ENCODE measurements at places on chromosomes 1 and 21.

DNA sequence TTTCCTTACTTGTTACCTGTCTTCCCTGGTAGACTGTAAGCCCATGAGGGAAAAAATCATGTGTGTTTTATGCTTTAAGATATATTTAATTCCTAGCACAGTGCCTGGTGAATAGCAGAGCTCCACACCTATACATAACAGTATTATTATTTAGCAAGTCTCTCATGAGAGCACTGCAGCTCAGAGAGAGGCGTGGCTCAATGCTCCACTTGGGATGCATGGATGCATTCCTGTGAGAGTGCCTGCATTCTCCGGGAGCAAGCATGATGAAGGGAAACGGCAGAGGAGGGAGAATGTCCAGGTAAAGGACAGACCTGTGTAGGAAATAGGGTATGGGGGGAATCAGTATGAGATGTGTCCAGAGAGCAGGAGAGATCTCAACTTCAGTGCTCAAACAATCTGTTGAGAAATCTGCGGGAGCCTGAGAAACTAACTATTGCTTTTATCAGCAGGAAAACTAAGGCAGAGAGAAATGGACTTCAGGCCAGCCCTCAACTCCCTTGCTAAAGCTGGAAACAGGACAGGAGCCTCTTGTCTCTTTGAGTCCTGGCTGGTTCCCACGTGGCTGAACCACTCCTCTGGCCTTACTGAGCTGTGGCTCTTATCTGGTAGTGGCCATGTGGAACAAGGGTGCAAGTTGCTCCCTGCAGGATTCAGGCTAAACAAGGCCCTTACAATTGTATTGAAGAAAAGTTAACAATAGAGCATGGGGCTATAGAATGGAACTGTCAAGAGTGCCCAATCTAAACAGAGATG, 113.1 kb downstream of the KCNN3 start:
- DNase-seq: peak; percentile 11

DNA sequence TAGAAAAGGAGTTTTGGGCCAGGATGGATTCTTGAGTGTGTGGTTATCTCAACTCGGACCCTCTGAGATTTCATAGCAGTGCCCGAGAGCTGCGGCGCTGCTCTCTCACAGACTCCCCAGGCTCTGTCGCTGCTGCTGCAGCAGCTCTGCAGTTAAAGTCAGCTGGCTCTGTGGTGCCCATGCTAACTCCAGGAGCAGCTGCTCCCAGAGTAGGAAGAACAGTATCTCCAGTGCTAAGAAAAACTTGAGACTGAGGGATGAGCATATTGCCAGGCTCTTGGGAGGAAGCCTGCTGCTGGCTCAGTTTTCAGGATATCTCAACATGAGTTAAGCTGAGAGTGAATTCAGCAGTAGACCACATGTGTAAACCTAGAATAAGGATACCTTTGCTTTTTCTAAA, 4.5 kb downstream of the LCE2D start:
- DNase-seq: no peak

GRCh38 chr21:46067505-46068201, 30.3 kb upstream of the COL6A2 start:
- DNase-seq: no peak

DNA sequence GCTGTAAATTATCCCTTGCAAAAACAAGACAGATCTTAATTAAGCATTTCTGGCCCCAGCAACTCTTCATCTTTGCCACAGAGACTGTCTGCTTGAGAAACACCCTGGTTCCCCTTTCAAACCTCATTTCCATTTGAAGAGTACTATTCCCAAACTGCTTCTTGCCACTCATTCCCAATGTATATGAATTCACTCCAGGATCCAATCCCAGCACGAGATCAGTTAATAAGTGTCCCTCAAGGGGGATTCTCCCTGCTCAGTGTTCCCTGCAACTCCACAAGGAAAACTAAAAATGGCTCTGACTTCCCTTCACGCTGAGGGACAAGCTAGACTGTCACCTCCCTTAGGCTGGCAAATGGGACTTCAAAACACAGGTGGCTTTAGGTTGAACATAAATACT, 173.2 kb downstream of the SIPA1L2 start:
- no peak for DNase-seq

- no peak for DNase-seq
These were observed 47.2 kb upstream of the IFFO2 start for GRCh38 chr1:19003371-19004290.

DNA sequence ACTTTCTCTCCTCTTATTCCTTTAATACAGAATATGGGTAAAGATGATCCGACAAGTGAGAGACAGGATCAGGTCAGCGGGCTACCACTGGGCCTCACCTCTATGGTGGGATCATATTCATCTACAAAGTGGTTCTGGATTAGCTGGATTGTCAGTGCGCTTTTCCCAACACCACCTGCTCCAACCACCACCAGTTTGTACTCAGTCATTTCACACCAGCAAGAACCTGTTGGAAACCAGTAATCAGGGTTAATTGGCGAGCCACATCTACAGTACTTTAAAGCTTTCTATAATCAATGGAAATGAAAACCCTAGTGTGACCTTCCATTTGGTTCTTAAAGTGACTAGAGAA, 643 bp downstream of the NRAS start:
- DNase-seq: no peak

DNA sequence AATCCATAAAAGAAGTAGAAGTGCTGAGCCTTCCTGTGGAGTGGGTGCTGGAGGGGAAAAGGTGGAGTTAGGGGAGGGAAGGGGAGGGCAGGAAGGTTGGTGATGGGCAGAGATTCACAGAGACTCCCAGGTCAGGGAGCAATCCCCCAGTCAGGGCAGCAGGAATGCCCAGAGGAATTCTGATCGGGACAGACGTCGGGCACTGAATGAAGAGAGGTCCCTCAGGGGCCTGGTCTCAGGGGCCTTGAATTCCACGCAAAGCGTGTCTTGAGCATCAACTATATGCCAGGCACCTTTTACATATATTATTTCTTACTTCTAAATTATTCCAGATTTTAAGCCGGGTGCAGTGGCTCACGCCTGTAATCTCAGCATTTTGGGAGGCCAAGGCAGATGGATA, 7.2 kb upstream of the PADI1 start:
- DNase-seq: no peak

GRCh38 chr1:159211331-159212136, 6.9 kb downstream of the ACKR1 start:
- DNase-seq: peak; percentile 66

DNA sequence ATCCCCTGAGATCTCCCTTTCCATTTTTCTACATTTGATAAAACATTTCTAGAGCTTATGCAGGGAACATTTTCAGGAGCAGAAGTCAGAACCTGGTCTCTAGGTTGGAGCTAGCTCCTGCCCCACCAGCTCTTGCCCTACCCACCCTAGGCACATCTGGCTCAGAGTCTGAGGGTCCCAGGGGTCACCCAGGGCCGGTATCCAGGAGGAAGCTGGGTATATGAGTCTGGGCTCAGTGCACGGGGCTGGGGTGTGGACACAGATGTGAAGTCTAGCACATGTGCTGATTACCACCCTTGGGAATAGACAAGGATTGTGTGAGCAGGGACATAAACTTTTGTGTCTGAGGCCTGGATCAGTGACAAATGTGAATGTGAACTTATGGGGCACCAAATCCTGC, 95.4 kb downstream of the MATN1 start:
- DNase-seq: no peak

DNA sequence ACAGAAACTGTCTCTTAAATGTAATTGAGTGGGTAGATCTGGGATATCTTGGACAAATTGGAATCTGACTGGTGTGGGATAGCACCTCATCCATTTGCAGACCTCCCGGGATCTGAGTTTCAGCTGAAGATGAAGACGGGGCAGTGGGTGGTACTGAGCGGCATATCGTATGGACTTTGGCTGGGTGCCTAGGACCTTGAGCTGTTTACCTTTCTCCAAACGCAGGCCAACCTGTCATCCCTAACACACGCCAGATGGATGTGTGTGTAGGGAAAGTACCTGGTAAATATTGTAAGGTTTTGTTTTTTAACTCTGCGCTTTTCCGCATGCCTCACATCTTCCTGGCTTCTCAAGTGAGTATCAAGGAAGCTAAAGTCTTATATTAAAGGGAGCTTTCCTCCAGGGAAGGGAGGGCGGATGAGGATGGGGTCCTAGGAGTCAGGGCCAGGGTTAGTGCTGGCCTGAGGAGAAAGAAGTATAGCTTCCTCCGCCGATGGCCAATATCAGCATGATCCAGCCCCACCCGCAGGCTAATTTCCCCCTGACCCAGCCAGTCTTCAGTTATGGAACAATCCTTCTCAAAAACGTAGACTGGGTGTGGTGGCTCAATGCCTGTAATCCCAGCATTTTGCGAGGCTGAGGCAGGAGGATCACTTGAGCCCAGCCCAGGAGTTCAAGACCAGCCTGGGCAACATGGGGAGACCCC, 26.2 kb downstream of the ATP8B2 start:
- no peak for DNase-seq

GRCh38 chr21:35314857-35315582, 265.9 kb upstream of the RUNX1 start:
- DNase-seq: no peak

DNA sequence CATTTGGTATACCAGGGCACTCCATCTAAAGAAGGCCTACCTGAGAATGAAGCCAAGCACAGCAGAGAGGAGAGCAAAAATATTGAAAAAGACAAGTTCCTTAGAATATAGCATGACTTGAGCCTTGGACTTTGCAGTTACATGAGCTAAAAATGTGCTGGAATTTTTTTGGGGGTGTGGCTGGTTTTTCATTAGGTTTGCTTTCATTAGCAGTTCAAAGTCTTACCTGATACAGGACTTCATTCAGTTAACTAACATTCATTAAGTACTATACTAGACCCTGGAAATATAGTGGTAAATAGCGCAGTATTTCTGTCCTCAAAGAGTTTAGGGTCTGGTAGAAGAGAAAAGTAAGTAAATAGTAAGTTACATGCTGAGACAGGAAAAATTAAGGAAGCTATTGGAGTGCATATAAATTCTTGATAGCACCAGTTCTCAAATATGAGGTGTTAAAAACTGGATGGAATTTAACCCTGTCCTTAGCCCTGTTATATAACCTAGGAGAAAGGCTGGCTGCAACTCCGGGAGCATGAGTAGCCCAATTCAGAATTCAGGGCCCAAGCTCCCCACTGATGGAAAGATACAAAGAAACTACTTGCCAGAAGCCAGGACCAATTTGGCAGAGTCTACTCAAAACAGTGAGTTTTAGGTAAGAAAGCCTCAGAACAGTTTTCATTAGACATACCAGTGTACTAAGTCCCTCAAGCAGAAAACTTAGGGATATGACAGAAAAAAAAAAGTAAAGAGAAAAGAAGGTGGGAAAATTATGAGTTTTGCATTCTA, 3.1 kb upstream of the DOCK7 start:
- DNase-seq: no peak

- DNase-seq: no peak
These were observed 1.7 kb downstream of the SDC3 start for GRCh38 chr1:30906631-30907441.

DNA sequence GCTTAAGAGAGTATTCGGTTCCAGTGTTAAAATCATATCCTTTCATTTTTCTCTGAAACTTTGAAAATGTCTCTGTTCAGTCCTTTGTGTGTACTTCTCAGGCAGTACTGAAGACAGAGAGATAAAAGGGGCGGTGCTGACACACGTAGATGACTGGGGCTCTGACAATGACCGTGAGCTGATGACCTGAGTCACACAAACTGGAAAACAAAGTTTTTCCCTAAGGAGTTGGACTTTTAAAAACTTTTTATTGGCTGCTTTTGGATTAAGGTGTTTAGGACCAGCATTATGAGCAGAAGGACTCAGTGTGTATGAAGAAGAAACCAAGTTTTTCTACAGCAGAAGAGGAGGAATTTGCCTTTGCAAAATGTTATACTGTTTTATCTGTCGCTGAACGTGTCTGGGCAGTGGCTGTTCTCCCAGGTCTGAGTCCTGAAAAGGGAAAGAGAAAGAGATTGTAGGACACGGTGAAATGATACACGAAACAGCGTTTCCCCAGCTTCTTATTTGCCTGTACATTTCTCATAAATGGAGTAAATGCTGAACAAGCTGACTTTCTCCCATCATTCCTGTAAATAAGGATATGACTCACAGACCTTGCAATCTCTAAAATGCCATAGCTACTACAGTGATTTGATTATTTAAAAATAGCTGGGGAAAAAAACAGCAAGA, 51.5 kb downstream of the MAP3K7CL start:
- no peak for DNase-seq

DNA sequence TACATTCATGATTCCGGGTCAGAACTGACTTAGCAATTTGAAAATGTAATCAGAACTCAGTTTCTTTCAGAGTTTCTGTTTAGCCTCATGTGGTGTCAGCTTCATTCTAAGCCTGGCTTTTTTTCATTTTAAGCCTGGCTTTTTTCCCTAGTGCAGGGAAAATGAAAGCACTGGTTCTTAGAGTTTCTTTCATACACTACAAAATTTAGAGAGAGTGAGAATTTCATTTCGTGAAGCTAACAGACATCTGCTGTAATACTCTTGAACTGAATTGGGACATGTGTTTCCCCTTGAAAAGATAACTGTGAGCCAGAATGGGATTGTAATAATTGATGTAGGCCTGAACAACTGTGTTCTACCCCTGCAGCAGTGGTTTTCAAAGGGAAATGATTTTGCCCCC, 95.3 kb upstream of the KIAA0040 start:
- DNase-seq: no peak

GRCh38 chr1:244273262-244273844, 178.4 kb downstream of the ADSS2 start:
- DNase-seq: no peak

DNA sequence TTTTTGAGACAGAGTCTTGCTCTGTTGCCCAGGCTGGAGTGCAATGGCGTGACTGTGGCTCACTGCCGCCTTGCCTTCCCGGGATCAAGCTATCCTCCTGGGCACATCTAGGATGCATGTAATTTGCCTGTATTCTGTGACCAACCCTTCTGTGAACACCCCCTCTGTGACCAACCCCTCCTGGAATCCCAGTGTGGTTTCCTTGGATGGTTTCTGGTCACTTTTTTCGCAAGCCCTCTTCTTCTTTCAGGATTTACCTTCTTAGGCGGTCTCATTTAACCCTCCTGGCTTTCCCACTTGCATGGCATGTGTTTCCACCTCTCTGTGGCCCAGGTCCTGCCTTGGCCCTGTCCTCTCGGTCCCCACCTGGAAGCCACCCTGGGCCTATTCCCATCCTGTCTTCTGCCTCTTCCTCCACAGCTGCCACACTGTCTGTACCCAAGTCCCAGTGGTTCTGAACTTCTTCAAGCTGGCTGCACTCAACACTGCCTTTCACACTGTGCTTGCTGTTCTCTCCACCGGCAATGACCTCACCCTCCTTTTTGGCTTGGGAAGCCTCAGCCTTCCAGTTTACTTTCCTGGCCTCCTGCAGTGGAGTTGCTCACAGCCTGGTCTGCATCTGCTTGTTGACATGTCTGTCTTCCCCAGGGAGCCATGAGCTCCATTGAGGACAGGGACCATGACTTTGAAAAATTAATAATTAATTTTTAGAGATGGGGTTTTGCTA, 57.0 kb downstream of the DISC1 start:
- DNase-seq: no peak

DNA sequence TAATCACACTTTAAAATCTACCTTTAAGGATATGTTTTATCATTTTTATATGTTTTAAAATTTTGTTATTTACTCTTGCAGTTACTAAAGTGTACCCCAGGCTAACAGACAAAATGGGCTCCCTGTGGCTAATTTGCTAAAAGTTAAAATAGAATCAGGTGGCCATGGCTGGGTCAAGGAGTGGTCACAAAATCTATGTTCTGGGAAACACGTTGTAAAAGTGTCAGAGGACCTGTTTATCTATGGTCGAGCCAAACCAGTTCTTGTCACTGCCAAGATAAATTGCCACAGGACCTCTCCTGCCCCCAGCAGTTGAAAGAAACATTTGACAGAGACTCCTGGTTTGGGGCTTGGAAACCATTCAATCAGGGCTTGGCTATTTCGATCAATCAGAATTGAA, 21.2 kb upstream of the TTLL7 start:
- no peak for DNase-seq
